ENCODE measurements at places on chromosomes 5 and 9.

DNA sequence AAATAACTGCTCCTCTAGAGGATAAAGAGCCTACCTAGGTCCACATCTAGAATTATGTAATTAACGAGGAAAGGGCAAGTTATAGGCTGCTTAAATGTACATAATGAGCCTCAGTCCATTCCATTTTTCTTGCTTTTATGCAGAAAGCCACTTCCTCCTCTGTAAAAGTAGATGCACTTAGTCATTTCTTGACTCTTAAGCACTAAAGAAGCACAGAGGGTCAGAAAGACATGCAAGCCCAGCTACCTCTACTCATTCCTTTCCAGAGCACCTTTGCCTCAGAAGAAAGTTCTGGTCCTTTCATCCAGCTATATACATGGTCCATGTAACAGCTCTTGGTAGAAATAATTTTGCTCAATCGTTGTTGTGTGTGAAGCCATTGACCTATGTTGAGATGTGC lies 308.0 kb upstream of the NREP start:
- DNase-seq, result no peak

GRCh38 chr9:469672-470551 lies 255.2 kb downstream of the DOCK8 start:
- peak; percentile 37 for DNase-seq

DNA sequence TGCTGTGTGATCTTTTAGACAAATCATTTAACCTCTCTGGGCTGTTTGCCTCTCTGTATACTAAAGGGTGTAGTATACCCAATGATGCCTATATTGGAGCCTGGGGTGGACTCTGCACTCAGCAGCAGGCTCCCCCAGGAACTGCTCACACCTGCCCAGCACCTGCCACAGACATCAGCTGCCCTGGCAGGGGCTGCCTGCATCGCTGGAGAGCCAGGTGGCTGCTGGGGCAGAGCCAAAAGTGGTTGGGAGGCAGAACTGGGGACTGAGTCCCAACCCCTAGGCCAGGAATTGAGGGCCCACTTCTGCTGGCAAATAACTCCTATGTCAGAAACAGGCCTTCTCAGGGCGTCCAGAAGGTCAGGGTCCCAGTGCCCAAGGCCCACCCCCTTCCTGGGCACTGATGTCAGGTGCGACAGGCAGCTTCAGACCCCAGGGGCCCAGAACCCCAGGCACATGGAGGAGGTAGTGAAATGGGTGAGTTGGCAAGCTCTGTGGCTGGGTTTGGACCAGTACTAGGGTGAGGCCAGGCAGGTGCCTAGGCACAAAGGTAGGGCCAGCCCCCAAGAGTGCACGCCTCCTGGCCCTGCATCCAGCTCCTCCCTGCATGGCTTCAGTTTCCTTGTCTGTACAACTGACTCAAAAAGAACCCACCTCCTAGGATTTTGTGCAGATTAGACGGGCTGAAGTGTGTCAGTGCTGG lies 5.8 kb downstream of the UNC5A start:
- no peak for DNase-seq

GRCh38 chr9:115650768-115651167 lies 502.8 kb upstream of the PAPPA start:
- no peak for DNase-seq

DNA sequence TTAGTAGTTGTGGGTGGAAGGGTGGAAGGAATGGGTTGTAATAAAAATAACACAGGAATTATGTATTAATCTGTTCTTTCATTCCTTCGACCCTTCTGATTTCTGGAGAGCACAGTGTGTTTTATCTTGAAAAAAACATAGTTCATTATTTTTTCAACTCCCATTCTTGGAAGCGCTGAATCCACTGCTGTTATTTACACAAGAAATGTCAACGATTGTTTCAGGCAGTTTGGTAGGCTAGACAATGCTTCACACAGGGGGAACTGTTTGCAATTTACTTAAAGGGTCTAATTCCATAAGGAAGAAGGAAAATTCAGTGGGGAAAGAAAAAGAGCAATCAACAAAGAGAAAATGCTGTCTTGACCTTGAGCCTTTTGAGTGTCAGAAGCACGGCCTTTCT lies 142.9 kb downstream of the TLE1 start:
- no peak for DNase-seq

GRCh38 chr9:21121595-21122251 lies 19.9 kb downstream of the IFNW1 start:
- no peak for DNase-seq

- DNase-seq, result no peak
These were observed 138.4 kb upstream of the ZNF618 start for GRCh38 chr9:113737517-113738271.

All from epithelial cell of prostate (primary cell).